ENCODE measurements at places on chromosomes 4 and X.

- no peak for DNase-seq
Observed at GRCh38 chr4:127781300-127782024, 660 bp upstream of the HSPA4L start.

DNA sequence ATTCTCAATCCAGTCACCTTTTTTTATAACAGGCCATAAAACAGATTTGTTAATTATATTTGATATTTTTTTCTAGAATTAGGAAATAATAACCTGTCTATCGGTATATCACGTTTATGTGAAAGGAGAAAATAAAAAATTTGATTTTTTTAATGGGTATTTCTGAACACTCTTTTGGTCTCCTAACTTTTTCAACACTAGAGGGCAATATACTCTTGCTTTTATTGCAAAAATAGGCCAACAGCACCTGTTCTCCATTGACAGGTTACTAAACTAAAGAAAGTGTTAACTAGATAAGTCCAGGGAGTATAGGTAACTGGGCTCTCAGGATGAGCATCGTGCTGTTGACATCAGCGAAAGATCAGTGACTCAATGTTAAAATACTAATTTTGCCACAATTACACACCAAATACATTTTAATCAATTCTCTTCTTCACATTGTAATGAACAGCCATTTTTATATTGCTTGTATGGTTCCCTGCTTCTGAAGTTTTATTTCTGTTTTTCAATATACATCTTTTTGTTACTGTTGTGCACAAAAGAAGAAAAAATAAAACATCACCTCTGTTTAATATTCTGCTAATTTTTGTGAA is 22.8 kb downstream of the NDST4 start:
- peak; percentile 60 for DNase-seq

DNA sequence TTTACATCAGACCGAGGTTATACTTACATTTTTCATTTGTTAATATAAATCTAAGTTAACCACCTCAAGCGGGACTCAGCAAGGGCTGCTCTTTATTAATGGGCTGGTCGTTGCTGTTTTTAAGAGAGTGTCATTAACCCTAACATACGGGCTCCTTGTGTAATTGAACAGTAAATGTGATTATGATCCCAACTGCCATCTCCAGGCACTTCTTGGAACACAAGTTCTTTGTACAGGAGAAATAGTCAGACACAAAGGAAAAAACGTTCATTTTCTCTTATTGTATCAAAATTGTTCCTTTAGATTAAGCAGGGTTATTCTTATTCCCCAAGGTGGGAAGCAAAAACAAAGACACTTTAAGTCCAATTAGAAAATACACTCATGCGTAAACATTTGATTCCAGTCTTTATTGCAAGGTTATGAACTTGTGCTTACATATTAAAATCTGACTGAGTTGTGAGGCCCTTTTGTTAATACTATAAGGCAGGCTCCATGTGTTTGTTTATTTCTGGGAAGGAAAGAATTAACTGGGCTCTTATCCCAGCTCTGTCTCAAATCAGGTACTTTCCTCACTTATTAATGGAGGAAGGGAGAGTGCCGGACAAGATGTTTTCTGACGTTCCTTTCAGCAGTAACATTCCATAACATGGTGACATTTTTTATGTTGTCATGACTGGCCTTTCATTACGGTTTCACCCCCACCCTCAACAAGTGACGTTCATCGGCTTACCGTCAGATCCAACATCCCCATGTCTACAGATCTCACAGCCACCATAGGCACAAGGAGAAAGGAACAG is 95.9 kb downstream of the RASL11B start:
- no peak for DNase-seq

- no peak for DNase-seq
Observed at GRCh38 chr4:113563691-113564378, 197.7 kb downstream of the CAMK2D start.

GRCh38 chrX:74613370-74614092 is 893 bp downstream of the RLIM start:
- DNase-seq, result peak; percentile 10

- DNase-seq, result no peak
Observed at GRCh38 chr4:8675383-8675782, 82.8 kb downstream of the CPZ start.

DNA sequence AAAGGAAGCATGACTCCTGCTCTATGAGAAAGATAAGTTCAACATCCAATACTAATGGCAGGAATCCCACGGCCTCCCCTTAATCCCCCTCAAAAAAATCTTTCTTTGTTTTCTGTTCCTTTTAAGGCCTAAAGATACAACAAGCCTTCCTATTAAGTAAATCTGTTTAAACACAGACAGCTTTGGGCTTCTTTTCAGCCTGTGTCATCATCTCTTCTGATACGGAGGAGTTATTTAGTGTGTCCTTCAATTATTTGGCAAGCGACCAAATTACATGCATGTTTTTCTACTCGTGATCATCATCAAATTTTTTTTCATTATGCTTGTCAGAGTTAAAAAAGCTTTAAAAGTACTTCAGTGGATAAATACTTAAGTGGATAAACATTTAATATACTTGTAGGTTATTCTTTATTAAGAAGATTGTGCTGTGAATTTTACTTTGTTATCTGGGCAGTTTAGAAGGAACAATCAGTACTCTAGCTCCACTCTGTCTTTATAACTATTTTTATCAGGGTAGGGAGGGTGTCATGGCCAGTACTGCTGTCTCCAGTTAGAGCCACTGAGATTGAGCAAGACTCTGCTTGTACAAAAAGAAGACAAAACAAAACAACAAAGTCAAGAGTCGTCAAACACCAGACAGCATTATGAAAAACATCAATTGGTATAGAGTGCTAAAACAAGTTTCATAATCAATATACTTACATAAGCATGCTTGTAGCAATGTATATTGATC is 210.7 kb downstream of the PRR32 start:
- no peak for DNase-seq

DNA sequence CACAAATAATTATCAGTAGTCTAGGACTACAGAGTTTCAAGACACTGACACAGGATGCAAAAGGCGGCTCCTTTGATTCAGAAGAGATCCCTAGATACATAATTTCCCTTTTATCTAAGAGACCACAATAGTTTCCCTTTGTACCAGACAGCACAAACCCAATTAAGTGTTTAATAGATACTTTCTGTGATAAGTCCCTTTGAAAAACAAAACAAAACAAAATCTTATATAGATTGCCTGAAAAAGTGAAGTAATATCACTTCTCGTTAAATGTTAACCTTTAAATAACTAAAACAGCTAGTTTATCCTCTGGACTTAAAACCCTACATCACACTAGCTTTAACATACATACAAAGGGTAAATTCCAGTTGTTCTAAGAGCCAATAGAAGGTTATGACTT is 49.9 kb downstream of the APBB2 start:
- no peak for DNase-seq

GRCh38 chr4:54090804-54091623 is 8.9 kb upstream of the GSX2 start:
- no peak for DNase-seq

DNA sequence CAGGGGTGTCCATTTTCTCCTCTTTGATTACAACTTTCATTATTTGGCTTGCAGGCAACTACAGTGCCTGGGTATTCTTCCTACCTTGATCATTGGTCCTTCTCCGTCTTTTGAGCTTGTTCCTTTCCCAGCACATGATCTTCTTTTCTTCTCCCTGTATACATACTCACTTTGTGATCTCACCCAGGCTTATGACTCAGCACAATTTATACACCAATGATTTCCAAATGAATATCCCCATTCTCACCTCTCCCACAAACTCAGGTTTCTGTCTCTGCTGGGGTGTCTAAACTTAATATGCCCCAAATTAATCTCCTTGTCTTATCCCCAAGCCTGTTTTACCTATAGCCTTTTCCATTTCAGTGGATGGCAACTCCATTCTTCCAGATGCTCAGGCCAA is 19.5 kb upstream of the C4orf54 start:
- DNase-seq, result no peak

- DNase-seq, result no peak
Observed at GRCh38 chr4:6943012-6943884, 33.6 kb downstream of the TBC1D14 start.

- peak; percentile 65 for DNase-seq
Observed at GRCh38 chr4:5912614-5913019, 19.7 kb upstream of the CRMP1 start.

GRCh38 chrX:49237060-49237459 is 1.8 kb downstream of the CCDC22 start:
- DNase-seq, result no peak

- peak; percentile 6 for DNase-seq
Observed at GRCh38 chrX:48834383-48834709, 1.1 kb downstream of the PCSK1N start.

DNA sequence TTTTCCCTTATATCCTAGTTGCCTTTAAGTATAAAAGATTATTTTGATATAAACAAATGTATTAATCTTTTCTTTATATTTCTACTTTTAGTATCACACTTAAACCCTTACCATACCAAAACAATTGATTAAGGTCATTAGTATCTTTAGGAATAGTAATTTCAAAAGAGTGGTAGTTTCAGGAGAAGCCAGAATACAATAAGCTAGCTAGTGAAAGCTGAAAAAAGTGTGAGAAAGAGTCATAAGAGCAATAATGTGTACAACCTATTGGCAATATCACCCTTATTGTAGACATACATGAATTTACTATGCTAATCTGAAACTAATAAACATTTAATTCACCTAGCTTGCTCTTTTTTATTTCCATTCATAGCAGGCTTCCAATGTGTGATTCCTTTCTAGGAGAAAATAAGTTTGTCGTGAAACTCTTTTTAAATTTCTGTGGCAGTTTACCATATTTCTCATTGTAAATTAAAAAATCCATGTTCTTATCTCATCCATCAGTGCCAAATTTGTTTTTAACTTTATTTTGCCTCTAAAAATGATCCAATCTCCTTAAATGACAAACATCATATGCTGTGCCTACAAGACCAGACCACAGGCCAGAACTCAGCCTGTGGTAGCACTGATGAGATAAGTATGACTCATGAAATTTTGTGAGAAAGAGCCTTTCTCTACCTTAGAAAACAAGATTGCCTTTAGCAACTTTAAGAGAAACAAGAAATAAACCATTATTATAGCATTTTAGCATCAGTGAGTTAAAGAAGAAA is 8.1 kb downstream of the NEK1 start:
- DNase-seq, result no peak

DNA sequence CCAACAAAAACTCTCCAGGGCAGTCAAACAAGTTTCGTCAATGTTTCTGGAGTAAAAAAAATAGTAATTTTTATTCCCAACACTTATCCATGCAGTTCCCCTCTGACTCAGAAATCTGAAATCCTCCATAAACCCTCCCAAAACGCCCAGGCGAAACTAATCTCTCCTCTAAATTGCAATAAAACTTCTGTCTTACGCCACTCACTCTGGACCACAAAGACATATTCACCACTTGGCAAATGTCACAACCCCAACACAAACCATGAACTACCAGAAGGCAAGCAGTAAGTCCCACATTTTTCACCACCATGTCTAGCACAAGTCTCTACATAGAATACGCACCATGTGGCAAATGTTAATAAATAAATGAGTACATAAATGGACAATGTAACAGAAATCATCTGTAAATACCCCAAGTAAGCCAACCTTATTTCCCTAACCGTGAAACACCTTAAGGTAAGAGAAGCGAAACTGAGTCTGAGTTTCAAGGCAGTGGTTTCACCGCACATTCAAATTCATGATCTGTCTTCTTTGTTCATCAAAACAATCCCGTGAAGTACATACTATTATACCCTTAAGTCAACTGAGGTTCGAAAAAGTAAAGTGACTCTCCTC is 1.6 kb downstream of the PAPSS1 start:
- DNase-seq, result no peak

GRCh38 chr4:101954351-101954750 is 163.8 kb downstream of the BANK1 start:
- peak; percentile 12 for DNase-seq

DNA sequence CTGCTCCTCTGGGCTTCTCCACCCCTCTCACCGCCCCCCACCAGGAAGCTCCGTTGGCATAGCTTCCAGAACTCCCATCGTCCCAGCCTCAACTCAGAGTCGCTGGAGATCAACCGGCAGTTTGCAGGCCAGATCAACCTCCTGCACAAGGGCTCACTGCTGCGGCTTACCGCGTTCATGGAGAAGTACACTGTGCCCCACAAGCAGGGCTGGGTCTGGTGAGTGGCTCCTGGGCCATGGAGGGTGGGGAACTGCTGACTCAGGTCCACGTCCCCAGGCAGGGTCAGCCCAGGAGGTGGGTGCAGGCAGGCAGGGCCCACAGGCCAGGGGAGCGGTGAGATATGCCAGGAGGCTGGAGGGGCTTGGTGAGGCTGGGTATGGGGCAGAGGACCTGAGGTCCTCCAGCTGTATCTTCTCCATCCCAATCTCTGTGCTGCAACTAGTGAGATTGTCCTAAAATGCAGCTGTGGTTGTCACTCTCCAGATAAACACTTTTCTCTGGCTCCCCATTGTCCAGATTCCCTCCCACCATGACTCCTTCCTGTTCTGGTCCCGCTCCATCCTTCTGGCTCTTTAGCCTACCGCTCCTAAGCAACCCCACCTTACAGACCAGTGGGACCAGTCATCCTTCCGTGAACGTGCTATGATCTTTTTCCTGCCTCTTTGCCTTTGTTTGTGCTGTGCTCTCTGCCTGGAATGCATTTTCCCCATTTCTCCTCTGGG is 71.9 kb downstream of the STARD8 start:
- DNase-seq, result no peak

GRCh38 chr4:47838445-47838844 is 578 bp upstream of the CORIN start:
- DNase-seq, result no peak

DNA sequence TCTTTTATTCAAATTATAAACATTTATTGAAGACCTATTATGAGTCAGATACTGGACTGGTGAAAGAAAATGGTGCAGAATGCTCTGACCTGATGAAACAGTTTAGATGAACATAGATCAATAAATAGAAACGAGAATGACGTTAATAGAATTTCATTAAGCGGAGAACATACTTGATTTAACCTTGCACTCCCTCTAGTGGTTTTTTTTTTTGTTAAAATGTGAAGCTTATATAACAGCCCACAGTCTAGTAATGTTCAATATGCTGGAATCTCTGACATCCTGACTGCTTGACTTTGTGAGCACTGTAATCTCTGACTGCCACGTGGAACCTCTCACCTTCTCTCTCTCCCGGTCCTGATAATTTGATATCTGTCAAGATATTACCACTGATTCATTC is 32.3 kb downstream of the HDAC8 start:
- DNase-seq, result no peak

DNA sequence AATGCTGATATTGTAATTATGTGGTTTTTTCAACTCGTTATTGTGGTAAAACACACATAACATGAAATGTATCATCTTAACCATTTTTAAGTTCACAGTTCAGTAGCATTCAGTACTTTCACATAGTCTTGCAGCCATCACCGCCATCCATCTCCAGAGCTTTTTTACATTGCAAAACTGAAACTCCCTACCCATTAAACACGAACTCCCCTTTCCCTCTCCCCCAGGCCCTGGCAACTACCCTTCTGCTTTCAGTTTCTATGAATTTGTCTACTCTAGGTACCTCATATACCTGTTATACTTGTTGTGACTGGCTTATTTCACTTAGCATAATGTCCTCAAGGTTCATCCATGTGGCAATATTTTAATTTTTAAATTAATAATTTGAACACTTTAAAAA is 380.6 kb downstream of the MAPK10 start:
- DNase-seq, result no peak
